ENCODE measurements at places on chromosomes 16 and 17.
A peak's percentile ranks its signal among the peaks of the same experiment; 100 is the strongest.

- DNase-seq, result peak; percentile 95
Measured at GRCh38 chr16:17467923-17468540, 2.7 kb downstream of the XYLT1 start.

- DNase-seq, result no peak
Measured at GRCh38 chr17:21394265-21394664, 18.1 kb downstream of the KCNJ12 start.

- no peak for DNase-seq
Measured at GRCh38 chr17:72901657-72902056, 190.8 kb downstream of the SLC39A11 start.

- no peak for DNase-seq
Measured at GRCh38 chr17:83099086-83099555, 19.7 kb downstream of the METRNL start.

DNA sequence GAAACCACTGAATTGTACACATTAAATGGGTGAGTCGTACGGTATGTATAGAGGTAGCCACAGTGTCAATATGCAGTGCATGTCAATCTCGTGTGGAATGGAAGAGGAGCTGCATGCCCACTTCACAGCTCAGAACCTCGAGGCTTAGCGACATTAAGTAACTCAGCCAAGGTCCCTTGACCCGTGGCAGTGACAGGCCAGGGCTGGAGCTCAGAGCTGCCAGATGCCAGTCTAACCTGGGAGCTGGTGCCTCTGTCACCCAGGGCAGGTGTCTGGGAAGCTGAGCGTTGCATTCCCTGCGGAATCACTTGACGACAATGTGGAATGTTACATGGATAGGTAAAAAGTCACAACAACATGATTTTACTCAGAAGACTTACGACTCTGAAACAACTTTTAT lies 298.1 kb downstream of the FOXL1 start:
- DNase-seq, result no peak

GRCh38 chr17:80163336-80163735 lies 6.5 kb upstream of the CARD14 start:
- DNase-seq, result no peak

GRCh38 chr16:74034862-74035261 lies 261.8 kb upstream of the PSMD7 start:
- peak; percentile 89 for DNase-seq

GRCh38 chr16:74756203-74756602 lies 18.4 kb downstream of the FA2H start:
- no peak for DNase-seq

- DNase-seq, result no peak
Measured at GRCh38 chr16:52022177-52022576, 524.8 kb downstream of the TOX3 start.

- no peak for DNase-seq
Measured at GRCh38 chr16:76964464-76965154, 226.4 kb upstream of the MON1B start.

- no peak for DNase-seq
Measured at GRCh38 chr17:75814900-75815373, 29.3 kb downstream of the UNC13D start.

DNA sequence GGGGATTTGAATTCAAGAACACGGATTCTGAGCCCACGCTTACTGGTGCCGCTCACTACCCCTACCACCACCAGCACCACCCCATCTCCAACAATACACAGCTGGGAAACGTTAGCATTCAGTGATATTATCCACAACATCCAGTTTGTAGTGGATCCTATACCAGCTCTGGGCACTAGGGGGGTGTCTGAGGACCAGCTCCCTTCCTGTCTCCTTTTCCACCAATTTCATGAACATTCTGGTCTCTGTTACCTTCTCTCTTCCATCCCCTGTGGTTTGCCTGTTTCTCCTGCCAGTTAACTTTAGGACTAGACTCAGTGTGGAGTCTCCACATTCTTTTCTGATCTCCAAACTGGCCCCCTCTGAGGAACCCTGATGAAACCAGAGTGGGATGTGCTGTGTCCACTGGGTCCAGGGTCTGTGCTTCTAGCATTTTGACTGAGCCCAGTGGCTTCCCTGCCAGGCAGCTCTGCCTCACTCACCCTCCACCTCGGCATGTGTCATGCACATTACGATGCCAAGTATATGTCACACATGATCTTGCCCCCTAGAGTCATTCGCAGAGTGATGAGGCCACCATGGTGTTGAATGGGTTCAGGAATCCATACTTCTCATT lies 187.0 kb upstream of the CDH13 start:
- DNase-seq, result no peak

GRCh38 chr17:48376682-48377325 lies 53.2 kb downstream of the SKAP1 start:
- no peak for DNase-seq

DNA sequence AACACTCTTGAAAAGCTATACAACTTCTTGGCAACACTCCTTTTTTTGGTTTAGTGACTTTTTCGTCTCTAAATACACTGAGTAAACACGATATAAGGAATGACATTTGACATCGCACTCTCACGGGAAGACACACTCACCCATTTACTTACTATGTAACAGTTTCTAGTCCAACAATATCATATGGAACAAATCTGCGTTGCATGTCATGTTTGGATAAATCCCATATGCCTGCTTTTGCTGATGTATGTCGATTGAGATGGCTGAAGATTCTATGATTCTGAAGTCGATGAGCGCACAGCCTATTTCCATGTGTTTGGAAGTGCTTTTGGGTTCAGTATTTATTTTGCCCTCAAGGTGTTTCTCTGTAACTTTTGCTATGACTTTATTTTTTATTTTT lies 18.2 kb downstream of the ITGAE start:
- no peak for DNase-seq

DNA sequence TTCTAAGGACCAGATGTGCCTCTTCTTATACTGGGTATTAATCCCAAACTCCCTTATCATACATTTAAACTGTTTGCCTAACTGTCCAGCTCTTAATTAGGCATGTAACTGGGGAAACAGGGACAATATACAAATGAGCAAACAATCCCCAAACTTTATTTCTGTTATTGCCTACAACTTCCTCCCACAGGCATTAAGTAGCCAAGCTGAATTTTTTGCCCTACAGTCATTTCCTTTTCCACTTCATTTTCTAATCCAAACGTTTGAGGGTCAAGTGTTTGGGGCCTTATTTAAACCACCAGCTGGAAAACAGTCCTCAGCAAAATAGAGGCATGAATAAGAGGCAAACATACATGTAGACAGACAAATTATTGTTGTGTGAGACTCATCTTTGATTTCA lies 77.4 kb upstream of the CCL2 start:
- DNase-seq, result no peak

DNA sequence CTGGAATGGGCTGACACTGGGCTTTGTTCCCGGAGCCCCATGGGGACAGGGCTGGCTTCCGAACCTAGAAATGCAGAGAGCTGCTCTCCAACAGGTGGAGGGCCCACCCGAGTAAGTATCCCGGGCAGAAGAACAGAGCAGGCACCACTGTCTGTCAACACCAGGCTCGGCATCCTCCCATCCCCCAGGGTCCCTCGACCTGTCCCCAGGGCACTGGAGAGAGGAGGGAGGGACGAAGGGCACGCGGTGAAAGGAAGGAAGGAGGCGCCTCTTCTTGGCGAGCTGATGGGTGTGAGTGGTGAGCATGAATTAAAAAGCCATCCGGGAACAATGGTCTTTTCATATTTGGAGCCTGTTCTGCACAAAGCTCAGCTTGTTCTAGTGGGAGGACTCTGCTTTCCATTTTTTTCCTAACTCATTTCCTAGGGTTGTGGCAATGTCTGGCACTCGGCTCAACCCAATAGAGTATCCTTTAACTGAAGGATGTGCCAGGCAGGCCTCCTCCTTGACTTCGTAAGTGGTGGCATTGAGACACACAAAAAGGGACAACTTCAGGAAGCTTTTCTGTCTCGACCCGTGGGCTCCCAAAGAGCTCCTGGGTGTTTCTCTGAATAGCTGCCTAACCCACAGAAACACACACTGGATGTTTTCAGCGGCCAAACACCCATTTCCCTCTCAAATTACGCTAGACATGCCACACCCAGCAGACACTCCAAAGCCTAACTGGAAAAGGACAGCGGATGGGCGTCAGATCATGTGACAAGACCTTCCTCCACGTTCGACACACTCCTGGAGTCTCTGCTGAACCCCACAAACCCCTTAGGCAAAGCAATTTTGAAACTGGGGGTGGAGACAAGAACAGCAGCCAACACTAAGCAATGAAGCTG lies 47.7 kb downstream of the ZFHX3 start:
- DNase-seq, result peak; percentile 58

DNA sequence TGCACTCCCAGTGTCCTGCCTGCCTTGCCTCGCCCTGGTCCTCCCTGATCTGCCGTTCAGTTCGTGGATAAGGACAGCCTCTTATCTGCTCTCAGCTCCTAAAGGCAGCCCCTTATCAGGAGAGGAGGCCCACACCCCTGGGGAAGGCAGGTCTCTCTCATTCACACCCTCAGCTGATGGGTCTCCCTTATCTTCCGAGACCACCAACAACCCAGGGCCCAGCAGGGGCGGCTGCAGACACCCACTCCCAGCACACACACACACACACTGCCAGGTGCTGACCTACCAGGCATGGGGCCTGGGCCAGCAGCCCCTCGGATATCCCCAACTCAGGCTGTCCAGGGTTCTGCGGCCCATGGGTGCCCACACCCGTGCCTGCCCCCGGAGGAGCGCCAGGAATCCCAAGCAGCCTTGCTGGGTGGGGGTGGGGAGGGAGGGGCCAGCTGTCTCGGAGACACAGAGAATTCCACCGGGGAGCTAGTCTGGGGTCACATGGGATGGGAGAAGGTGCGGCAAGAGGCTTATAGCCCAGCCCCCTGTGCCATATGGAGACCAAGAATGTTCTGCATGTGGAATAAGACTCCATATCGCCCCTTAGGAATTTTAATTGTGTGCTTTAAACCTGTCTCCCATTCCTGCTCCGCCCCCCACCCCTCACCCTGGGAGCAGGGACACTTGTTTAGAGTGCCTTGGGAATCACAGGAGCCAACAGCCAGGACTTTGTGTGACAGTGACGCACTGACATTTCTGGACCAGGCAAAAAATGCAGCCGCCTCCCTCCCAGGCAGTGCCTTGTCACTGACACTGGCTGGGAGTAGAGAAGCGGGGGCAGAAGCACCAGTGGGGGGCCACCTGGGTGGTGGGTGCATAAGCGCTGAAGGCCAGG lies 41.9 kb upstream of the EMP2 start:
- DNase-seq, result no peak

DNA sequence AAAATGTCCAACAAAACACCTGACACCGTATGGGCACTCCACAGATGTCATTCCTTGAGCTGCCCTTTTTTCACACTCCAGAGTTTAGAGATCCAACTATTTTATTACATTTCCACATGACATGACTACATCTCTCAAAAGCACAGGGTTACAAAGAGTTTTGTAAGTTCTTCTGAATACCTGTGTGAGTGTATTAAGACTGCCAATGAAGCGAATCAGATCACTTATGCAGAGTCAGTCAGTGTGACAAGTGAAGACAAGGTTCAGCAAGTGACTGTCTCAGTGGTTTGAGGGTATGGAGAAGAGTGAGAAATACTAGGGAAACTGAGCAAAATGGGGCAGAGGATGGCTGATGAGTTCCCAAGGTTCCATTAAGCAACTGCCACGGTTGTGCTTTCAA lies 8.4 kb downstream of the SDR42E1 start:
- no peak for DNase-seq

- DNase-seq, result peak; percentile 58
Measured at GRCh38 chr17:33175562-33175961, 117.5 kb downstream of the ASIC2 start.

DNA sequence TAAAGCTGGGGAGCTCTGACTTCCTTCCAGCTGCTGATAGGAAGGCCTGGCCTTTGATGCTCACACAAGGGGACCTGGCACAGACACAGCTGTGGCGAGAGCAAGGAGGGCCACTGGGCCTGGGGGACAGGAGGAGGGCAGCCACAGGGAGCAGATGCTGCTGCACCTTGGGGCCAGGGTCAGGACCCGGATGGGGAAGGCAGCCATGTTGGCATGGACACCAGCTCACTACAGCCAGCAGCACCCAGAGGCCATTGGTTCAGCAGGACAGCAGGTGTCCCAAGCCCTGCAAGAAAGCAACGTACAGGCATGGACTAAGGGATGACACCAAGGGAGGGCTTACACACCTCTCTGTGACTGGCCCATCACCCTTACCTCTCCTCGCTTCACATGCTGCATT lies 8.0 kb upstream of the RNF112 start:
- DNase-seq, result no peak

GRCh38 chr17:67682196-67682595 lies 35.5 kb upstream of the NOL11 start:
- DNase-seq, result no peak

GRCh38 chr16:14351647-14352046 lies 278.4 kb downstream of the PARN start:
- DNase-seq, result no peak

GRCh38 chr16:86781046-86781445 lies 202.7 kb downstream of the FOXL1 start:
- no peak for DNase-seq

- DNase-seq, result no peak
Measured at GRCh38 chr17:21512307-21513011, 136.3 kb downstream of the KCNJ12 start.

DNA sequence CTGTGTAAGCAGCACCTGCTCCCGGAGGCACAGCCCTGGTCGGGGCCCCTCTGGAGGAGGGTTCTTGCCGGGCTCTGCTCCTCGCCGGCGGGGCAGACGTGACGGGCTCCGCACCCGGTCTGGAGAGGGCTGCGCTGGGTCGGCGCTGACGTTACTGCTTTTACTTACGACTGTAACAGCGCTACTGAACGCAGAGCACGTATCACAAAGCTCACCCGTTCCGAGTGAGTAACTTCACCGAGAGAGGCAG lies 1.3 kb upstream of the RAB40C start:
- DNase-seq, result no peak

GRCh38 chr17:50015146-50015545 lies 20.1 kb upstream of the DLX3 start:
- DNase-seq, result no peak

DNA sequence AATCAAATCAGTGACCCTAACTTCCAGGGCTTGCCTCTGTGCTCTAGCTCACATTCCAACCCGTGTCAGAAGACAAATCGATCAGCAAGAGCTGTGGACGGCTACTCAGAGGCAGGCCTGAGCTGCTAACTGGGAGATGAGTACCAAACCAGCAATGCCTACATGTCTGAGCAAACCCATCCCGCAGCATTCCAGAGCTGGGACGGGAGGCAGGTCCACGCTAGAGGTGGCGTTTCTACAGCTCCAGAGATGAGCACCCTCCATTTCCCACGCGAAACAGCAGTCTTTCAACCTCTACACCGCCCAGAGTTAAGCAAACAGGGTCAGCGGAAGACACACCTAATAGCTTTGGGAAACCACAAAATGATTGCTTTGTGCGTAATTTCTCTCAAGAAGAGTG lies 6.5 kb downstream of the NXN start:
- DNase-seq, result no peak

Measured in brain (organoid and tissue), 16 donors.